ENCODE measurements at places on chromosomes 5 and 9. TPM values are rescaled to one million over a fixed set of nuclear protein-coding genes. Genes with fewer than 3 reads are reported as not detected.

DNA sequence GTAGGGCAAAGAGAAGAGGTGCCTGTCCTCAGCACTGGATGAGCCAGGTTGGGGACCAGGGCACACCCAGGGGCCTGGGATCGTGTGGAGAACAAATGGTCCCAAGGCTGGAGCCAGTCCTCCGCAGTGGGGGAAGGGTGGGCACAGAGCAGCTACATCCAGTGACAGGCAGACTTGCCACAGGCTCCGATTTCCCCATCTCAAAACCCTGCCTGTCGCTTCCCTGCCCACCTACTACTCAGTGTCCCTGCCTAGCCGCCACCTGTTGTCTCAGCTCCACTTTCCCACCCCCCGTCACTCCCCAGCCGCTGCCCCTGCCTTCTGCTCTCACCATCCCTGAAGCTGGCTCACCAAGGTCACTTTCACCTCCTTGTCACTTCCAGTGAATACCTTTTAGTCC, 13.9 kb upstream of the ENHO start:
- H3K27me3 ChIP-seq: no peaks in the 10 kb centered on the region
- H3K27ac ChIP-seq: no peak overlapping the region
- no peak for DNase-seq
- no peak overlapping the region for H3K4me3 ChIP-seq
- H3K36me3 ChIP-seq: no peaks in the 10 kb centered on the region
- no peaks in the 10 kb centered on the region for H3K4me1 ChIP-seq

GRCh38 chr5:66854416-66854815, 258.2 kb downstream of the MAST4 start:
- no peak for DNase-seq
- no peak overlapping the region for H3K27ac ChIP-seq
- no peaks in the 10 kb centered on the region for H3K4me1 ChIP-seq
- no peak overlapping the region for H3K4me3 ChIP-seq

- no peak overlapping the region for H3K4me3 ChIP-seq
- no peaks in the 10 kb centered on the region for H3K36me3 ChIP-seq
Measured at GRCh38 chr5:150311015-150311692, 8.4 kb upstream of the ARSI start.

GRCh38 chr5:68533051-68533450, 317.5 kb downstream of the PIK3R1 start:
- peak overlapping the region; percentile 82 for H3K27ac ChIP-seq
- no peaks in the 10 kb centered on the region for H3K4me1 ChIP-seq
- H3K4me3 ChIP-seq: no peak overlapping the region

DNA sequence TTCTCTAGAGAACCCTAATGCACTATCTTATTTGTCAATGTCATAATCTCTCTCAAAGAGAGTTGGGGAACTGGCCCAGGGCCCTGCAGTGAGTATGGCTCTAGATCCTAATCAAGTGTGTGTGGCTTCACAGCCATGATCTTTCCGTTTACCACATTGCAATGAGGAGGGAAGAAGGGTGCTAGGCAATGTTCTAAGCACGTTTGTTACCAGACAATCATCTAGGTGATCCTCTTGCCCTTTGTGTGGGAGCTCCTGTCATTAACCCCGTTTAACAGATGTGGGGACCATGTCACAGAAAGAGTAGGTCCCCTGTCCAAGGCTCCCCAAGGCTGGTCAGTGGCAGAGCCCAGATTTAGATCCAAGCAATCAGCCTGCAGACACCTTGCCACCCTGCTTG, 128.2 kb upstream of the IRX4 start:
- no peaks in the 10 kb centered on the region for H3K27me3 ChIP-seq
- H3K4me3 ChIP-seq: no peak overlapping the region
- DNase-seq: no peak
- H3K4me1 ChIP-seq: no peaks in the 10 kb centered on the region
- no peak overlapping the region for H3K27ac ChIP-seq

DNA sequence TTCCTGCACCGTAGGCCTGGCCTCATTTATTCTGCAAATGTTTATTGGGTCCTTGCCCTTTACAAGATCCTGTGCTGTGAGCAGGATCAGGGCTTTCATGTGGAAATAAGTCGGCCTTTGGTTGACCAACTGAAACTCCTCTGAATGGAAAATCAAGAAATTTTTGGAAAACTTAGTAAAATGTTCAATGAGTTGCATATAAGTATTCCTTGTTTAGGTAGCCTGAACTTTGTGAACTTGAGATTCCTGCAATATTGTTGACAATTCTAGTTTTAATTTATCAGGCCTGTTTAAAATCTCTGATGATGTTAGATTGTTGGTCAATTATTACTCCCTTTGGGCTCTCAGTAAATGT, 1.1 kb downstream of the MAML1 start:
- peaks cover 21% of the 10 kb centered on the region for H3K36me3 ChIP-seq
- H3K27ac ChIP-seq: peak overlapping the region; percentile 94
- no peaks in the 10 kb centered on the region for H3K27me3 ChIP-seq
- H3K4me3 ChIP-seq: peak overlapping the region; percentile 67

DNA sequence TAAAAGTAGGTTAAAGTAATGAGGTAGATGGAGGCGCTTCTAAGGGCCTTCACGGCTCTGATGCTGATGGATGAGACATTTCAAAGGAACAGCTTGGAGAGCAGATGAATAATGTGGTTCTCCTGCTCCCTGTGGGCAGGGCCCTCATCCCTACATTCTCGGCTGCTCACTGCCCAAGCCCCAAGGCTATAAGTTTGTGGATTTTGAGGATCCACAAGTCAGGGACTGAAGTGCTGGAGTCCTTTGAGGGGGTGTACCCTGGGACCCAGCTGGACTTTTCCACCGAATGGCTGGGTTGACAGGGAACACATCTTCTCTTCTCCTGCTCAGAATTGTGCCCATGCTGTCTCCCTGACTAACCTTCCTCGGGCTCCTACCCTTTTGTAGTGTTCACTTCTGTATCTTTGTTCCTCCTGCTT, 21.4 kb upstream of the CXCL14 start:
- H3K27ac ChIP-seq: no peak overlapping the region
- H3K27me3 ChIP-seq: no peaks in the 10 kb centered on the region
- no peak overlapping the region for H3K4me3 ChIP-seq
- DNase-seq: no peak
- no peaks in the 10 kb centered on the region for H3K36me3 ChIP-seq
- H3K4me1 ChIP-seq: no peaks in the 10 kb centered on the region

DNA sequence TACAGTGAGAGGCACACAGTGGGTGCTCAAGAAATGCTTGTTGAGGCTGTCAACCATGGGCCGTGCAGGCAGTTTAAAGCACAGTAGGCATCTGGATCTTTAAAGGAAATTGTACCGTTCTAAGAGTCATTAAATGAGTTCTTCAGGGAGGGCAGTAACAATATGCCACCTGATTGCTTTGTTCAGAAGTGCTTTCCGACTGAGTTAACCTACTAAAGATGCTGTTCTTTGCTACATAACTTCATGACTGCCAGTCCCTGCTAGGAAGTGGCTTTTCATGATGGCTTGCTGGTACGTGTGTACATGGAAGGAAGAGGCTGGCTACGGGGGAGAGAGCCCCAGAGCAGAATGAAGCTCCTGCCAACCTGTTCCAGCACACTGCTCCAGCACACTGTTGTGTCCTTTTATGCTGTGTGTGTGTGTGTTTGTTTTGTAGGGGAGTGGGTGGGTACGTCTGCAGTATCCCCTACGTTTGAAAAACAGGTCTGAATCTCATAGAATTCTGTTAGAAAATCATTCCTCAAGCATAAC, 41.9 kb upstream of the PPP2R2B start:
- no peak overlapping the region for H3K27ac ChIP-seq
- H3K4me1 ChIP-seq: no peaks in the 10 kb centered on the region
- no peak for DNase-seq
- H3K27me3 ChIP-seq: no peaks in the 10 kb centered on the region

GRCh38 chr5:141772281-141772680, 90.3 kb upstream of the ARAP3 start:
- no peak overlapping the region for H3K27ac ChIP-seq
- no peaks in the 10 kb centered on the region for H3K36me3 ChIP-seq
- H3K4me1 ChIP-seq: no peaks in the 10 kb centered on the region
- DNase-seq: no peak
- H3K27me3 ChIP-seq: no peaks in the 10 kb centered on the region
- H3K4me3 ChIP-seq: no peak overlapping the region

- DNase-seq: no peak
- H3K27me3 ChIP-seq: no peaks in the 10 kb centered on the region
- no peak overlapping the region for H3K4me3 ChIP-seq
- no peak overlapping the region for H3K27ac ChIP-seq
- H3K4me1 ChIP-seq: no peaks in the 10 kb centered on the region
Measured at GRCh38 chr5:128358826-128359225, 179.2 kb downstream of the FBN2 start.

DNA sequence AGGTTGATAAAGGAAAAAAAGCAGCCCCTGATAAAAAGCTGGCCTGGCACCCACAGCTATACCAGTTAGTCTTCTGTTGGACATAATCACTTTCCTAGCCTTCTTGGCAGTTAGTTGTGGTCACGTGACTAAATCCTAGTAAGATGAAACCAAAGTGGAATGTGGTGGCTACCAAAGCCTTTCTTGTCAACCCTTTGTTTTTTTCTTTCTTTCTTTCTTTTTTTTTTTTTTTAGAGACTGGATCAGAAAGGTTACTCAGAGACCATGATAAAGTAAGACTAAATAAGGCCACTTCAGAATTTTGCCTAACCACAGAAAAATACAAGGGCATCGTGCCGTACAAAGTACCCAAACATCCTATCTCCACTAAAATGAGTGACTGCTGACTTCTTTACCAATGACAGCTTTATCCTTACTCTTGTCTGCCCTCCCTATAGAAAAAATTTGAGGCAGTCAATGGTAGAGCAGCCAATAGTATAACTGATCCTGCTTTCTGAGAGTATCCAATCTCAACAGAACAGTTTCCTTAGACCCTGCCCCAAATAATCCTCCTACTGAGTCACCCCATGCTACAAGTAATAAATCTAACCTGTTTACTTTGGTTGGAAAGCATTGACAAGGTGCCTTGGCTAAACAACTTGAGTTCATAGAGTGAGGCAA, 14.2 kb upstream of the KIF27 start:
- no peak overlapping the region for H3K4me3 ChIP-seq
- no peaks in the 10 kb centered on the region for H3K36me3 ChIP-seq
- no peaks in the 10 kb centered on the region for H3K27me3 ChIP-seq
- peaks cover 12% of the 10 kb centered on the region for H3K4me1 ChIP-seq

DNA sequence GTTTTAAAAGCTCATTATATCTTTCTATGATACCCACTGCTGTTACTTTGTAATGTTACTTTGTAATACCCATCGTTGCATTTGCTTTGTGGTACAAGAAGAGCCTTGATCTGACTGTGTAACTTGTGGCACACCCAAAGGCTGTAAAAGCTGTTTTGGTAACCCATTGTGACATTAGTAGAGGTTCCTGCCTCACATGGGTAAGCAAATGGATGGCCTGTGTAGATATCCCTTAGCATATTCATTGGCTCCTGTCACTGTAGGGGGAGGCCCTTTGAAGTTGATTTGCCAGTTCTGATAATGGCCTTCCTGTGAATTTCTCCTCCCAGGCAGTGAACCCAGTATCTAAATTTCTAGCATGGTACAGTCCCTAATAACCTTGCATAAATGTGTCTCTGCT, 15.7 kb downstream of the CDK20 start:
- DNase-seq: no peak
- H3K27me3 ChIP-seq: no peaks in the 10 kb centered on the region
- H3K27ac ChIP-seq: no peak overlapping the region
- H3K4me1 ChIP-seq: no peaks in the 10 kb centered on the region

DNA sequence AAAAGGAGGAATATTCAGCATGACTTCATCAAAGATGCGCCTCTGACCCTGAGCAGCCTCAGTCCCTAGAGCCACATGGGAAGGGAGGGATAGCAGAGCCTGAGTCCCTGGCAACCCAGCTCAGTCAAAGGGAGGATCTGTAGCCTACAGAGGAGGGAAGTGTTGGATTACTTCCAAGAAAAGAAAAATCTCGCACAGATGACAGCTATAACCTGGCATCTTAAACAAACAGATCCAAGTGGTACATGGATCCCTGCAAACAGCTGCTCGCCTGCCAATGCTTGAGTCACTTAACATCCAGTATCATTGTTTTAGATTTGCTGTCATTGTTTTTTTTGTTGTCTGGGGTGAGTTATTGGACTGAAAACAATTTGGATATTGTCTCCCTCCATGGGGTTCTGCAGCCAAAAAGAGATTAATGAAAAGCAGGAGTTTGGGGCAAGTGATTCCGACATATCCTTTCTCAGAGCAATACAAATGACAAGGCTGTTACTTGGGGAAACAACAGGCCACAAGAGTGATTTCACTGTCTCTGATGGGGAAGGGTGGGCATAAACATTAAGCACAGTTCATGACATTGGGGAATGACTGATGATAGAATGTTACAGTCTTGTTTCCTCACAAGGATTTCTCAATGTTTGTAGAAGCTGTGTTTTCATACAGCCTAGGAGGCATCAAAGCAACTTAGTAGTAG, 153.5 kb upstream of the KIF2A start:
- H3K4me1 ChIP-seq: no peaks in the 10 kb centered on the region
- no peak overlapping the region for H3K4me3 ChIP-seq
- H3K36me3 ChIP-seq: no peaks in the 10 kb centered on the region
- no peaks in the 10 kb centered on the region for H3K27me3 ChIP-seq
- DNase-seq: no peak

- H3K27ac ChIP-seq: no peak overlapping the region
- DNase-seq: no peak
- H3K27me3 ChIP-seq: no peaks in the 10 kb centered on the region
- no peaks in the 10 kb centered on the region for H3K36me3 ChIP-seq
- no peak overlapping the region for H3K4me3 ChIP-seq
- H3K4me1 ChIP-seq: no peaks in the 10 kb centered on the region
Measured at GRCh38 chr9:1535051-1535450, 480.1 kb upstream of the SMARCA2 start.

Gene IL4
- total RNA-seq: not detected

Gene GPR150
- not detected for total RNA-seq

Gene NUTM2G
- not detected for total RNA-seq

Gene ERAP2
- total RNA-seq: 7.3 TPM

All from right lobe of liver (tissue), 6 donors.